ENCODE measurements at places on chromosomes 6 and 20.

GRCh38 chr6:3389390-3390167 is 67.3 kb downstream of the SLC22A23 start:
- DNase-seq: no peak

DNA sequence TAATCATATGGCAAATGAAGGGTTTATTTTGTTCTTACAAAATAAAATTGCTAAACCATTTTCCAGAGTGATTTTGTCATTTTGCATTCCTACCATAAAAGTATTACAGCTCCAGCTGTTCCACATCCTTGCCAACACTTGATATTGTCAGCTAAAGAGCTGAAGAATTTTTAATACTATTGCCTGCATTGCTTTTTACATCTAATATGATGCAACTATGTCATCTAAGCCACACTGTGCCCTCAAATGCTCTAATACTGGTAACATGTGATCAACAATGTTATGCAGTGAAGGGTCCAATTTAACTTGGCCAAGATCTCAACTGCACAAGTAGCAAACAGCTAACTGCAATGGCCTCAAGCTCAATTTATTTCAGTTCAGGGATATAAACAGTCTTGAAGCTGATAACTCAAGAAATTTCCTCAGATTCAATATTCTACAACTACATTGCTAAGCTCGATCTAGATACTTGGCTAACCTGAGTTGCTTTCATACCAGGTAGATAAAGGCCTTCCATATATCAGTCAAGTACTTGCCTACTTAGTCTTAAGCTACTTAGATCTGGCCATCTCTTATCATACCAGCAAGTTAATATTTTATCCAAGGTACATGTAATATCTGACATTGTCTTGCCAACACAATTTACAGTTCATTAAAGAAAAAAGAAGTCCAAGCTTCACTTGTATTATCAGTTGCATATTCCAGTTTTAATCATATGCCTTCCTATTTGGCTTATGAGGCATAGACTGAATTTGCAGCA is 17.0 kb downstream of the AKIRIN2 start:
- no peak for DNase-seq

DNA sequence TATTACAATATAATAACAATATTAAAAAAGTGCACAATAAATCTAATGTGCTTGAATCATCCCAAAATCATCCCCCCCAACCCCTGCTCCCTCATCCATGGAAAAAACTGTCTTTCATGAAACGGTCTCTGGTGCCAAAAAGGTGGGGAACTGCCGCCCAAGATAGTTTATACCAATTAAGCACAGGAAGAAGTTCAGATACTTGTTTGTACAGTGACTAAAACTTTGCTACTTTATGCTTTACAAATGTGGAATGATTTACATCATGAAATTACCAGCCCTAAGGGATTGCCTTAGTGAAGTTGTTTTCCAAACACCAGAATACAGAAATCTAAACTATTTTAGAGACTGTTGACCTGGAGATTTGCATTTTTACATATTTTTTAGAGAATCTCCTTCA is 175.6 kb downstream of the TRIM27 start:
- no peak for DNase-seq

DNA sequence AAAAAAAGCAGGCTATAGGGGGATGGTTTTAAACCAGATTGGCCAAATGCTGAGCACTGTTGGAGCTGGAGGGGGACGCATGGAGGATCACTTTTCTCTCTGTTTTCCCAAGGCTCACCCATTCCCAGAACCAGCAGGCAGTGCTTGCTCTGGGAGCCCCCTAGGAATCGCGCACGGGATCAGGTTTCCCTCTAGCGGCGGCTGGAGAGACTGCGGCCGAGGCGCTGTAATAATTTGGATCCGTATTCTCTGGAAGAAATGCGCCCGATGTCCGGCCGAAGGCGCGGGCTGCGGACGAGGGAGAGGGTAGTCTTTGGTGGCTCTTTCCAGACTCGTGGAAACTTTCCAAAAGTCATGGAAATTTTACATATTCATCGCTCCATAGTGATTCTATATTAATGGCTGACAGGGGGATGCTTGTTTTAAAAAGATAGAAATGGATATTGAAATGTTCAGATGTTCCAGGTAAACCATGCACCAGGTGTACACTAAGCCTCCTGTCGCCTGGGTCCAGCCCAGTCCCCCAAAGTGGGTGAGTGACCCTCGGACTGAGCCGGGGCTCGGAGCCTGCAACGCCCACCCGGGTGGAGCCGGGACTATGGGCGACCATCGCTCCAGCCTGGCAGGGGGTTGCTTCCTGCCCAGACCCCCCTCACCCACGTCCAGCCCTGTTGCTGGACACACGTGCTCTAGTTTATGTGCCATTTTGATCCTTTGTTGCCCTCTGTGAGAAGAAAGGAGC is 78.7 kb upstream of the PHACTR3 start:
- peak; percentile 66 for DNase-seq

DNA sequence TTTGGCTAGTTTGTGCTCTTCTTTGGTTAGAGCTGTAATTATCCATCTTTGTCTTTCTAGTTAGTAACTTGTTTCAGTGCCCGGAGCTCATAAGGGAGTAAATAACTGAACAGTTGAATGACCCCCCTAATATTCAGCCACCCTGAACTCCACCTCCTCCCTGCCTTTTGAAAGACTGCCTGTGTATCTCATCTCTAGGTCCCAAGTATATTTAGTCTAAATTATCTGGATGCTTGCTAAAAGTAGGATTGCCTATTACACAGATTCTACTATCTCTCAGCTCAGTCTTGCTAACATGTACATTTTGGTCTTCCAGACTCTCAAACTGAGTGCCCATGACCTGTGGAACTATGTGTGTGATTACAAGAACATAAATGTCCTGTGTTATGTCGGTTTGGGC is 145.9 kb downstream of the GJA1 start:
- no peak for DNase-seq

DNA sequence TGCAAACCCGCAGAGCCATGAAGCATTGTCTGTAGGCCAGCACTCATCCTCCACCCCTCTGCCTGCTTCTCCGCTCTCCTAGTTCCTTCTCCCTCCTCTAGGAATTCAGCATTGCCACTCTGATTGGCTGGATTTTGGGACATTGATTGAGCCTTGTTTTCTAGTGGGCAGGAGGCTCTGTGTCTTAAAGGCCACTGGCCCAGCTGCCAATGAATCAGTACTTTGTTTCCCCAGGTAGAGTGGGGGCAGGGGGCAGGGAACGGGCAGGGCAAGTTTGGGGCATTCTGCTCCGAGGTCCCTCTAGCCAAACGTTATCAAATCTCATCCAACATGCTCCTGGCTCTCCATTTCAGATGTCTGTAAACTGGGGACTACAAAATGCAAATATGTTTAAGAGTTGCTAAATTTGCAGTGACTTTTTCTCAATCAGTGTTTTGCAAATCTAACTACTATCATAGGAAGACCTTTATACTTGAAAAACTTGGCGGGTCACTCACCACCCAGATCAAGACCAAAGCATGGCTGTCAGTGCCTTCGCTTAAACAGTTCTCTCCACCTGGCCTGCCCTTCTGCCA is 10.4 kb upstream of the BPI start:
- no peak for DNase-seq

DNA sequence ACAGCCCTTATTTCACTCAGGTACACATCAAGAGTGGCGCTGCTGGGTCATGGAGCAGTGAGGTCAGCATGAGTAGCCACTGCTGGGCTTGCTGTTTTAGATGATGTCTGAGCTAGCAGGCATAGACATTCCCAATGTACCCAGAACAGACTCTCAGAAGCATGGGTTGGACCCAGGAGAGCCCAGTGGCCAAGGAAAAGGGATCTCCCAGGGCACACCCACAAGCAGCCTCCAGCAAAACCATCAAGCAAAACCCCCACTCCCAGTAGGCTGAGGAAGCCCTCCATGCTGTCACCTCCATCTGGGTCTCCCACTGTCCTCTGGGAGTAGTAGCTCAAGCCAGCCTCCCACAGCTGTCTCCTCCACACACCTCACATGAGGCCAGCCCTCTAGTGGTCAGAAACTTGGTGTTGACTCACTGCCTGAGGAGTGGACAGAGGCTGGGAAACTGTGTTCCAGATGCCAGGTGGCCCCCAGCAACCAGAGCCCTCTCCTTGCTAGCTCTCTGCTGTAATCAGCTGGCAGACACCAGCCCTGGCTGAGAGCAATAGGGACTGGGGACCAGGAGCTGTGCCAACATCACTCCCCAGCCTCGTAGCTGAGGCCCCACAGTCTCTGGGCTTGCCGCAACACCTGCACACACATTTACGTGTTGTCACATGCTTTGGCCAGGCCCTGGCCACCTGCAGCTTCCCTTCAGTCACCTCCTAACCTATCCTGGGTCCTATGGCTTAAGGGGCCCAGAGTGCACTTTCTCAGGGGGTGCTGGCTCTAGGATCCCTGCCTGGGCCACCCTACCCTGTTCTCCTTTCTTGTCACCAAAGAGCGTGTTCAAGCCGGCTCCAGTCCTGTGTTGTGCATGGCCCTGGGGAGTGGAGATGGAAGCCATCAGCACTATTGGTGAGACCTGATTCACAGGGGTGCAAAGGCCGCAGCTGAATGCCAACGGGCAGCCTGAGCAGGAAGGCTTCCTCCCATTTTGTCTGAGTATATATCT is 1.9 kb upstream of the AP5S1 start:
- no peak for DNase-seq

DNA sequence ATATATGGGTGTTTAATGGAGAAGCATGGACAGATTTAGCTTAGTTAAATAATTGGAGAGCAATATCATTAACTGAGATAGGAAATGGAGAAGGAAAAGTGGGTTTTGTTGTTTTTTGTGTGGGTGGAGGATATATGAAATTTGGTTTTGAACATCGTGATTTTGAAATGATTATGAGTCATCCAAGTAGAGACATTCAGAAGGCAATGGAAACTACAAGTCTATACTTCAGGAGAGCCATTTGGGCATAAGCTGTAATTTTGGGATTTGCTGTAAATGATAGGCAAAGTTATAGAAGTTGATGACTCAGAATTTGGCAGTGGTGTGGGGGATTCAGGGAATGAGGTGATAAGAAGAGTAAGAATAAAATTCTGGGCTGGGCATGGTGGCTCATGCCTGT is 27.4 kb upstream of the FAM135A start:
- DNase-seq: no peak

- no peak for DNase-seq
These were observed 5.0 kb upstream of the HSPA12B start for GRCh38 chr20:3727401-3728021.

GRCh38 chr6:6085928-6086668 is 79.4 kb upstream of the NRN1 start:
- DNase-seq: no peak

- DNase-seq: no peak
These were observed 104.0 kb downstream of the COL12A1 start for GRCh38 chr6:75101896-75102295.

- no peak for DNase-seq
These were observed 17.3 kb downstream of the BNIP5 start for GRCh38 chr6:36319436-36319762.

GRCh38 chr6:88629838-88630494 is 333.5 kb downstream of the RNGTT start:
- no peak for DNase-seq

DNA sequence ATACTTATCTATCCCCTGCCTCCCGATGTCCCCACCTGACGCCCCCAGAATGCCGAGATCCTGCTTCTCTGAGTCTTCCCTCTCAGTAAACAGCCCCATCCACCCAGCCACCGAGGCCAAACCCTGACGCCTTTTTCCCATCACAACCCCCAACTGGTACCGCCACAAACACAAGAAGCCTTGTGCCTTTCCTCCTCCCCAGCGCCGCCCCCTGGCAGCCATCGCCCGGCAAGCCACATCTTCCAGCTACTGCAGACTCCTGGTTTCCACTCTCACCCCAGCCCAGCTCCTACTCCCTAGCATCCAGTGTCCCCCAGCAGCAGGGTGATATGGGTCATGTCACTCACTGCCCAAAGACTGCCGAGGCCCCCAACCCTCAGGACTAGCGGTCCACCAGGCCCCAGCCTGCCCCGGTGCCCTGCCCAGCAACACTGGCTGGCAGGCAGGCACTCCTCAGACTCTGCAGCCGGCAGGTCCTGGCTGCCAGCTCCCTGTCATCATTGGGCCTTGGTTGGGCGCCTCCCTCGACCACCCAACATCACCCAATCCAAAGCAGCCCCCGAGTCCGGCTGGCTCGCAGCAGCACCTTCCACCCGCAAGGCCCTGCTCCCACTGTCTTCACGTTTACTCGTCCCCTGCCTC is 11.2 kb downstream of the TCFL5 start:
- no peak for DNase-seq

GRCh38 chr20:6533761-6534479 is 233.6 kb upstream of the BMP2 start:
- no peak for DNase-seq

DNA sequence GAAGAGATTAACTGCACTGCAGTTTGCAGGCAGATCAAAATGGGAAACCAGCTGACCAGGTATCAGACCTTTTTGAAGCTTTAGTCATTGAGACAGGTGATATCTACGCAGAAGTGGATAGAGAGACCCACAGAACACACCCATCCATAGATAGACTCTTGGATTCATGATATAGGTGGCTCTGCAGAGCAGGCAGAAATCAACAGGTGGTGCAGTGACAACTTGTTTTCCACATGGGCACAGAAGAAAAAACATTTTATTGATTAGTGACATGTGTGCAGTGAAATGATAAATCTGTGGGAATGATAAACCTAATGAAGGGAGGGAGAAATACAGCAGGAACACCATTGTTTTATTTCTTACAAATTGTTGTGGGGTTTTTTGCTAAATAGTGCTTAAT is 45.2 kb downstream of the NUDT3 start:
- no peak for DNase-seq

GRCh38 chr6:106540907-106541306 is 88.4 kb downstream of the RTN4IP1 start:
- DNase-seq: no peak

GRCh38 chr6:34657037-34657306 is 39.6 kb downstream of the ILRUN start:
- DNase-seq: no peak

DNA sequence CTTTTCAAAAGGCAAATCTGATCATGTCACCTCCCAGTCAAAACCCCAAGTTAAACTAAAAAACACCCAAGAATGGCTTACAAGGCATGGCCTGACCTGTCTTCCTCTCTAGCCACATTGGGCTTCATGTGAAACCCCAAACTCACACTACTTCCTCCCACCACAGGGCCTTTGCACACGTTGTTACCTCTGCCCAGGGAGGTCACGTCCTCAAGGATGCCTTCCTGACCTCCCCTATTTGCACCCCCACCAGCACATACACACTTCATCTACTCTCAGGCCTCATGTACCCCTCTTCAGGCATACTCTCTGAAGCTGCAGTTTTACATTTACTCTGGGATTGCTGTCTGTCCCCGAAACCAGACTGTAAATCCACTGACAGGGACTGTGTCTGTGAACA is 6.1 kb downstream of the EZR start:
- DNase-seq: no peak

GRCh38 chr6:143591441-143591840 is 79.9 kb upstream of the FUCA2 start:
- no peak for DNase-seq

DNA sequence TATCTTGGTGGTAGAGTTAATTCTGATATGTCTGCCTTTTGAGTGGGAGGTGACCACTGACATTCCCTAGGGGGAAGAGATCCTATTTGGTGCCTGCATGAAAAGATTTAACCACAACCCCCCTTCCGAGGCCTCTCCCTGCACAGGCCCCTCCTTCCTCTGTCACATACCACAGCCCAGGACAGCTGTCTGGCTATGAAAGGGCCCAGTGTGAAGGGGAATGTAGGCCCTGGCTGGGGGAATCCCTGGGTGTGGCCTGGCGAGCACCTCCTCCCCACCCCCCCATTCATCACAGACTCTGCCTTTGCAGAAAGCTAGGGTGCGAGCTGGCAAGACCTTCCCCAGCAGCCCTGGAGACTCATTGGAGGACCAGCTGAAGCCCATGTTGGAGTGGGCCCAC is 27.4 kb upstream of the MAPRE1 start:
- DNase-seq: no peak

All from 8988T (cell line).